Anterior cingulate cortex (tissue), 58 donors: ENCODE measurements at places on chromosomes 11 and 22.
A peak's percentile ranks its signal among the peaks of the same experiment; 100 is the strongest.

DNA sequence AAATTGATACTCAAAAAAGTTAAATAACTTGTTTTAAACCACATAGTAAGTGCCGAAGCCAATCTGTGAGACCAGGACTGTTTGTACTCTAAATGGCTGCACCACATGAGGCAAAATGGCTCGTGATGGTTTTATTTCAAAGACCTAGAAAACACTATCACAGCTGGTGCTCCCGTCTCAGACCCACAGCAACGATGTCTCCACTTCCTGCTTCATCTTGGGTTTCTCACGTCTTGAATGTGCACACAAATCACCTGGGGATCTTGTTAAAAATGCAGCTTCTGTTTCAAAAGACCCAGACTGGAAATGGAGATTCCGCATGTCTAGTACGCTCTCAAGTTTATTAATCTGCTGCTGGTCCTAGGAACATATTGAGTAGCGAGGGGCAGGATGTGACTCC lies 1.2 kb downstream of the CD3E start:
- DNase-seq, result no peak

DNA sequence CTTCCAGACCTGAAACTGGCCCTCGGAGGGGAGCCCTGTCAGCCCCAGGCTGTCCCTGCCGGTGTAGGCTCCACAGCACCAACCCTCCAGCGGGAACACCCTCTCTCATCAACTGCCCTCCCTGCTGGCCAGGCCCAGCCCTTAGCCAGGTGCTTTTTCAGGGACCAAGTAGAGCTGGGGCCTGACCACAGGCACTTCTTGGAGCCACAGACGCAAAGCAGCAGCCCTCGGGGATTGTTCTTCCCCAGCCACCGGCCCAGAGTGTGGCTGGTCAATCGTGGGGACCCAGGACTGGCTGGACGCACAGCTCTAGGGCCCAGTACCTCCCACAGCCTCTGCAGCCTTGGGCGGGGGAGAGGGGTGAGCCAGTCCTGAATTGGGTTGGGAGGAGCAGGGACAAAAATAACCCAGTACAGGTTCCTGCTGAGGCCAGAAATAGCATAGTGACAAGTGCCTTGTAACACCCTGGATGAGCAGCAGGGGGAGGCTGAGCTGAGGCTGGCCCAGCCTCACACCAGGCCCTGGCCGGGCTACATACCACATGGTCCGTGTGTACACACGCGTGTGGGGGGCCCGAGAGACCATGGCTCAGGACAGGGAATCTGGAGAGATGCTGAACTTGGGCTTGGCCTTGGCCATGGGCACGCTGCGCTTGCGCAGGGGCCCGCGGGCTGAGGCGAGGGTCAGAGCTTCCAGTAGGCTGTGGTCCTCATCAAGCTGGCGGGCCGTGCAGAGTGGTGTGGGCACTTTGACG lies 2.0 kb downstream of the KCNJ11 start:
- peak; percentile 62 for DNase-seq

- DNase-seq, result no peak
Measured at GRCh38 chr22:35632935-35633334, 15.3 kb upstream of the APOL6 start.

- DNase-seq, result no peak
Measured at GRCh38 chr22:36921309-36922104, 8.1 kb downstream of the CSF2RB start.

- DNase-seq, result no peak
Measured at GRCh38 chr22:37776639-37777005, 31.1 kb upstream of the GCAT start.

DNA sequence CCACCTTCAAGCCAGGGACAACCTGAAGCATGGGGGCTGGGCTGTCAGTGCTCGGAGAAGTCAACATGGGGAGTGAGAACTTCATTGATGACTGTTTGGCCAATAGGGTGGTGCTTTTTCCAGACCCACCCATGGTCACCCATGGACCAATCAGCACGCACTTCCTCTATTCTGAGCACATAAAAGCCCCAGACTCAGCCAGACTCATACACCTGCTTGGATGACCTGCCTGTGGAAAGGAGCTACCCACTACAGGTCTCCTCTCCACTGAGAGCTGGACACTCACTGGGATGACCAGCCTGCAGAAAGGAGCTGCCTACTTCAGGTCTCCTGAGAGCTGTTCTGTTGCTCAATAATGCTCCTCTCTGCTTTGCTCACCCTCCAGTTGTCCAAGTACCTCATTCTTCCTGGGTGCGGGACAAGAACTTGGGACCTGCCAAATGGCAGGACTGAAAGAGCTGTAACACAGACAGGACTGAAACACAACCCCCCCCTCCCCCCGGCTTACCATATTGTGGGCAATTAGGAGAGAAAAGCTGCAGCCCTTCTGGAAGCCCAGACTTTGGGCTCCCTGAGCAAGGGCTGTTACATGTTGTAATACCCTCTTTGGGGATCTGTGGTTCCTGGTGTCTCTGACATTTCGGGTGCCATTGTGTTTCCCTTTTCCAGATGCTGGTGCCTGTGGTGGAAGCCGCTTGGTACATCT lies 44.4 kb upstream of the WNT11 start:
- no peak for DNase-seq

GRCh38 chr11:129702410-129703398 lies 112.9 kb upstream of the TMEM45B start:
- DNase-seq, result no peak

- DNase-seq, result no peak
Measured at GRCh38 chr11:2768471-2769408, 68.9 kb upstream of the KCNQ1OT1 start.

DNA sequence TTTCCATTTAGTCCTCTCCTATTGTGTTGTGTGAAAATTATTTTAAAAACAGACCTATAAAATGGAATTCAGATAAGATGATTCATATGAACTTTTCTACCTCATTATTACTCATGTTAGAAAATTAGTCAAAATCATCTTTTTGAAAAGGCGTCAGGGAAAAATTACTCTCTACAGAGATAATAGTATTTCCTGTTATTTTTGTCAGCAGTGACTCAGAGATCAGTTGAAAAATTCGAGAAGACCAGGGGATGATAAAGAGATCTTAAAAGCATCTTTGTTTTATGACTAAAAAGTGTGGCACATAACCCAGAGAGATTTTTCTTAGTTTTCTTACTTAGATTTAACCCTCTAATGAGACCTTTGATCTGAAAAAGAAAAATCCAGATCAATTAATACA lies 157.9 kb upstream of the CARD18 start:
- DNase-seq, result no peak

GRCh38 chr11:35796562-35796961 lies 134.0 kb downstream of the TRIM44 start:
- no peak for DNase-seq

DNA sequence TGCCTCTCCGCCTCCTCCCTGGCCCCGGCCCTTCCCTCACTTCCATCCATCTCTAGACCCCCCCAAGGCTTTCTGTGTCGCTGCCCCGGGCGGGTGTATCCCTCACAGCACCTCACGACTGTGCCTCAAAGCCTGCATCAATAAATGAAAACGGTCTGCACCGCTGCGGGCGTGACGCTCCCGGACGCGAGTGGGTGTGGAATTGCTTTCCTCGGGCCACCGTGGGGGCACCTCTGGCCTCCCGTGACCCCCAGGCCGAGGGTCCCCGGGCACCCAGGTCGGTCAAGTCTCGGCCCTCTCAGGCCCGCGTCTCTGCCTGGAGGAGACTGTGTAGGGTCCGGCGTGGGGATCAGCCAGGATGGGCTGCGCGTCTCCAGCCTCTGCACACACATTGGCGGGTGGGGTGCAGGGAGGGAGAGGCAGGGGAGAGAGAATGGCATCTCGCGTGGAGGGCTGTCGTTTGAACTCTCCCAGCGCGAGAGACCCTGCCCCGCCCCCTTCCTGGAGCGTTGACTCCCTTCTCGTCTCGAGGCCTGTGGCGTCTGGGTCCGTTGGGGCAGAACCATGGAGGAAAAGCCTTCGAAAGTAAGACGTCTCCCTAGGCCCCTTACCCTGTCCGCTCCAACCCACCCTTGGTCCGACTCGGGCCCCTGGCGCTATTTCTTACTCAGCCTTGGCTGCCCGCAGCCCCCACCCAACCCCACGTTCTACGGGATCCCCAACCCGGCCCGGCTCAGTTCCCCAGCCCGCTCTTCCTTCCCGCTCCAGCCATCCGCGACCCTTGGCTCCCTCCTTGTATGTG lies at the start of gene CATSPERZ:
CATSPERZ (plus strand) TSS at position 512 of the 802 bp plus-strand sequence; CDS start at position 565, 53 bp downstream.
- DNase-seq, result no peak

DNA sequence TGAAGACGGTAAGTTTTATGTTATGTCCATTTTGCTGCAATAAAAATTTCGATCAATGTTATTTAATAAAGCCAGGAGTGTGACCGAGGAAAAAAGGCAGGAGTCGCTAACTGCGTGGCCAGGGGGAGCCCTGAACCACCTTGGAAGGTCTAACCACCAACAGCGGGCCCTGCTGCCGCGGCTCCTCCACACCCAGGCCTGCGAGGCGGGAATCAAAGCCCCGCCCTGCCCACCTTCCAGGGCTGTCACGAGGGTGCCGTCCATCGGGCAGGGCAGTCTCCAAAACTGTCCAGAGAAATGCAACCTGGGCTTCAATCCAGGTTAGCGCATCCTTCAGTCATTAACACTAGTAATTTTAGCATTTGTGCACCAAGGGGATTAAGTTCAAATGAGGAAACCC lies 19.0 kb downstream of the PHF21B start:
- no peak for DNase-seq

GRCh38 chr11:11291041-11292015 lies 61.7 kb downstream of the CSNK2A3 start:
- DNase-seq, result no peak

- no peak for DNase-seq
Measured at GRCh38 chr11:47101406-47101805, 75.3 kb downstream of the ARFGAP2 start.

DNA sequence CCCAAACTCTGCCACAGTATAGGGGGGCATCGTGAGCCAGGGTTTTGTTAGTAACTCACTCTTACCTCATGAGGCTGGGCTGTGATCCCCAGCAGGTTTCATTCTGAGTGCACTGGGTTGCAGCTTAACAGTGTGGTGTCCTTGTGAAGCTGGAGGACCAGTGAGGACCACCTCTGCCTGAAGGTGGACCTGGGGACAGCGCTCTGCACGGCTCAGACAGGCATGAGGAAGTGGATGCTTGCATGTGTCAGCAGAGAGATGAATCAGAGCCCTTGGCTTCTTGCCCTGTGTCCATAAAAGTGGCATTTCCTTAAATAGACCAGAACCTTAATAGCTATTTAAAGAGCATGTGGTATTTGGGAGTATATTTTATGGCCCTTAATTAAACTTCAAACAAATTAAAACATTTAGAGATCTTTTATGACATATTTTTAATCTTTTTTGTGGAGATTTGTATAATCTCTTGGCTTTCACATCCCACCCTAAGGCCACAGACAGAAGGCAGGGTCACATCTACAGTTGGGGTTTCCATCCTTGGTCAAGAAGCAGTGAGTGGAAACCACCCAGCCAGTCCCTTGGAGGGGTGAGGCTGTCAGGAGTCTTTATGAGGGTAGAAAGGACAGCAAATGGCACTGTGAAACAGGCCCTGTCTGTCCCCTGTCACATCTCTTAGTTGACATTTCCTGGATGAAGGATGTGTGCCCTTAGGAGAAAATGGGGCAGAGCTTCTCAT lies 24.8 kb upstream of the ADORA2A start:
- no peak for DNase-seq

- DNase-seq, result no peak
Measured at GRCh38 chr11:70333261-70333660, 62.8 kb downstream of the PPFIA1 start.

GRCh38 chr11:75562836-75563484 lies 907 bp downstream of the SERPINH1 start:
- no peak for DNase-seq

- peak; percentile 17 for DNase-seq
Measured at GRCh38 chr11:60785806-60786361, 751 bp downstream of the MS4A10 start.

GRCh38 chr11:18225913-18226312 lies 10.7 kb downstream of the SAA4 start:
- DNase-seq, result no peak

GRCh38 chr11:7384691-7385090 lies 100.6 kb upstream of the OLFML1 start:
- no peak for DNase-seq

DNA sequence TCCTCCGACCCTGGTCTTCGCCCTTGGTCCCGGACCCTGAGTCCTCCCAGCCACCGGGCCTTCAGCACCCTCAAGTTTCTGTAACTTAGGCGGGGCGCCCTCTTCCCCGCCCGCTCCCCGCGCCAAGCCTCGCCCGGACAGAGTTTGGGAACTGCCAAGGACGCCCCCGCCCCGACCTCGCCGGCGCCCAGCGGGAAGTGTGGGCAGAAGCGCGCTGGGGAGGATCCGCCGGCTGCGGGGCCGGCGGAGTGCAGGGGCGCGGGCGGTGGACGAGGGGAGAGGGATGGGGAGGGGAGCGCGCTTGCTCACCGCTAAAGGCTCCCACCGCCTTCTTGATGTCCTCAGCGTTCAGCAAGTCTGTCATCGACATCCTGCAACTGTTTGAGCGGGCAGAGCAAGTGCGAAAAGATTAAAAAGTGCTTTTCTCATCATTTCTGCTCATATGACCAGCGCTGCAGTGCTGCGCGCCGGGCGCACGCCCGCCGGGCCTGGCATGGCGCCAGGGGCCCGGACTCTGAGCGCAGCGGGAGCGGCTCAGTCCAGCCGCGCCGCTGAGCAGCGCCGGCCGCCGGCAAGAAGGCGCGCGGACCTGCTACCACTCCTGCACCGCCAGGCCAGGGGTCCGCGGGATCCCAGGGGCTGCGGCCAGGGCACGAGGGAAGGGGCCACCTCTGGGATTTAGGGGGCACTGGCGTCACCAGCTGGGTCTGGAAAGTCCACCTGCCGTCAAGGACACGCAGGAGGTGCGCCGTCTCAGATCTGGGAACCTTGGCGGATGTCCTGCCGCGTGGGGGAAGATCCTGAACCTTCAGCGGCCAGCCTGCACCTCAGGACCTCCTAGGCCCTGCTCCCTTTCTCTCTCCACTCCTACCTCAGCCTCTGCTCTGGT lies at the start of gene PVALB:
PVALB (minus strand) TSS at position 400 of the 889 bp plus-strand sequence; CDS start at position 370, 30 bp downstream.
- no peak for DNase-seq

GRCh38 chr11:94922321-94923003 lies 50.9 kb downstream of the CWC15 start:
- DNase-seq, result peak; percentile 15

DNA sequence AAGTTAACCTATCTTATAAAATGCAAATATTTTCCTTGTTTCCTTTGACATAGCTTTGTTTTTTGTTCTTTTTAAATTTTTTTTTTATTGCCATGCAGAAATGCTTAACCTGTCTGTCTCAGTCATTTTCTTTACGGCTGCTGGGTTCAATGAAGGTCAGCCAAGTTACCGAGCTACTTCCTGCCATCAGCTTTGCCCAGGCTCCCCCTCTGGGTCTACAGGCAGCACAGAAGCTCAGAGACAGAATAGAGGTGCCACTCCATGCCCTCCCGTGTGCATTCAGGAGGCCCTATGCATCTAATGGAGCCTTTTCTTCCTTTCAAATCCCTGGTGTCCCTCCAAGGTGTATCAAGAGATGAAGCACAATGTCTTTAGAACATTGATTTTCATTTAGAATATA lies 411.0 kb upstream of the NARS2 start:
- no peak for DNase-seq
